Hematopoietic multipotent progenitor cell treated with erythropoietin and hydrocortisone succinate and interleukin-3 and kit ligand, for 6 days (in vitro differentiated cells): ENCODE measurements at places on chromosomes 5 and 9.

DNA sequence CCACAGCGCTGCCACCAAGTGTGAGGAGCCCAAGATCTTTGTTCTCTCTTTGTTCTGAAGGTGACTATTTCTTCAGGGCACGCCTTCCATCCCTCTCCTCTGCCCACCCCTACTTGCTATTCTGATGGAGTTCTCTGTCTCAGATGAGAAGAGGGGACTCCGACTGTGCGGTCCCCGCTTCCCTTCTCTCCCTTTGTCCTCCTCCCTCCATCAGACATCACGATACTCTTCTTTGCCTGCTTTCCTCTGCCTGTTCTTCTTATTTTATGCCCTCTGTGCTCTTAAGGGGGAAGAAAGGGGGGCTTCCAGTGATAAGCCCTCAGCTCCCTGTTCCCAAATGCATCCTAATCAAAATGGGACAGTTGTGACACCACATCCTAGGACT lies 307.8 kb downstream of the RAB3C start:
- DNase-seq, result no peak

GRCh38 chr5:126402621-126403555 lies 20.3 kb upstream of the GRAMD2B start:
- DNase-seq, result no peak

DNA sequence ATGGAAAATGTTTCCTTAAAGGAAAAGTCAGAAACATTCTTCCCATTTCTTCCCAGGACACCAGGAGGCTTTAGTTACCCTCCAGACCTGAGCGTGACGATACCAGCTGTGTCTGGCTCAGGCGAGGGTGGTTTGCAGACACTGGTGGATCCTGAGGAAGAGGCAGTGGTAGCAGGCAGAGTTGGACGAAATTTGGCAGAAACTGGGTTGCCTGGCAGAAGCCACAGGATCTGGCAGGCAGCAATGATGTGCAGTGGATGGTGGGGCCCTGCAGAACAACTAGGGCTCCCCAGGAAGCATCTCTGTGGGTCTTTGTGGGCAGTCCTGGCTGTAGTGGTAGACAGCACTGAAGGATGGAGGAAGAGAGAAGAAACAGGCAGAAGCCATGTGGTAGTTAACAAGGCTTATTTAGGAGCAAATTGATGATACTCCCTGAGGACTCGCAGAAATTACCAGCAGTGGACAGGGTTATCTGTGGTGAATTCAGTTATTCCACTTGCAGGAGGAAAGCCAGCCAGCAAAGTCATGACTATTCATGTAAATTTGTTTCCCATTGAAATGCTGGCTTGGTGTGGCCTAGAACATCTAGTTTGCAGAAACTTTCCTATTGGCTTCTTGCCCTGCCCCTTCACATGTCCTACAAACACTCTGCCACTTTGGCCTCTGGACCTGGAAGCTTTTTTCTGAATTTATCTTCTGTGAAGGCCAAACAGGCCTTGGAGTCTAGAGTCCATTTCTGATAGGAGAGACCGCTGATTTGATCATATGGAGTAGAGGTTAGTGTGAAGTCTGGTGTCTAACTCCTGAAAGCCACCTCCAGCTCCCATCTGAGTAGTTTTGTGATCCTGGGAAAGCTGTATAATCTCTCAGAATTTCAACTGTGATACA lies 212.0 kb downstream of the DMRT2 start:
- no peak for DNase-seq

- DNase-seq, result no peak
Measured at GRCh38 chr9:30349526-30350513, 2034.6 kb upstream of the ACO1 start.

GRCh38 chr5:81046041-81046440 lies 85.9 kb downstream of the RASGRF2 start:
- no peak for DNase-seq

GRCh38 chr9:88018101-88018500 lies 43.8 kb upstream of the CDK20 start:
- no peak for DNase-seq

- no peak for DNase-seq
Measured at GRCh38 chr9:124108216-124108615, 96.6 kb downstream of the LHX2 start.

- no peak for DNase-seq
Measured at GRCh38 chr5:39426746-39427105, 1.9 kb upstream of the DAB2 start.

DNA sequence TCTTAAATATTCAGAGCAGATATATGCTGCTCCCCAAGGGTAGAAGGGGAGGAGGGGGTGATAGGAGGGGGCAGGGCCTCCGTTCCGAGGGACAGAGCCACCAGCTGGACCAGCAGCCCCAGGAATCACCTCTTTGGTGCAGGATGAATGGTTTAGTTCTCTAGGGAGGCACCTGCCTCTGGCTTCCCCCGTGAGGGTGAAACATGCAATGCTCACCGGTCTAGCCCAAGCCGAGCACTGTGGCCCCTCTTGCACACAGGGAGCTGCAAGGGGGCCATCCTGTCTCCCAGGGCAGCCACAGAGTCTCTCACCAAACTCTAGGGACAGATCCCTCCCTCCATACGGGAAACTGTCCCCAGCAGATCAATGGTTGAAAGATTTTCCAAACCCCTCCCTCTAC lies 163.7 kb downstream of the DAB2IP start:
- no peak for DNase-seq

- peak; percentile 60 for DNase-seq
Measured at GRCh38 chr5:17217493-17218352, at the start of gene BASP1. Gene BASP1, plus strand, starts transcription at chr5:17217631. Its CDS starts 57,586 bp downstream, at chr5:17275217.

GRCh38 chr9:72579190-72579589 lies 57.8 kb downstream of the TMC1 start:
- DNase-seq, result no peak

DNA sequence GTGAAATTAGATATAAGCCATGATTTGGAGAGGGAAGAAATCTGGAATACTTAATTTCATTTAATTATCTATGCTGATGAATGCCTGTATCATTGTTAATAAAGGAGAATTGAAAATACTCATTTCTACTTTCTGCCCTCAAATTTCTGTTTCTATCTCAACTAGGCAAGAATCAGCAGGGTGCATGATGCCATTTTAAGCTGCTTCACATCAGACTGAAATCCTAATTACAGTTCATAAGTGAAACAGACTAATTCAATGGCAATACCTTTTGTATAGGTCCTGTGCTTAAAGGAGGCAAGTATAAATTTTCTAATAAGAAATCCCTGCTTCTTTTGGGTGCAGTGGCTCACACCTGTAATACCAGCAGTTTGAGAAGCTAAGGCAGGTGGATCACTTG lies 22.3 kb upstream of the TAL2 start:
- no peak for DNase-seq
